ENCODE measurements at places on chromosomes 2 and 18. TPM values are rescaled to one million over a fixed set of nuclear protein-coding genes. Genes with fewer than 3 reads are reported as not detected.

PARD6G gene
- total RNA-seq: 0.54 TPM

ALPI gene
- total RNA-seq: not detected

POMC gene
- total RNA-seq: 0.63 TPM

TFPI gene
- 72.5 TPM for total RNA-seq

PLCD4 gene
- 1.2 TPM for total RNA-seq
